ENCODE measurements at places on chromosomes 2 and 18.

- DNase-seq, result no peak
Measured at GRCh38 chr2:126085011-126085795, 570.8 kb upstream of the GYPC start.

DNA sequence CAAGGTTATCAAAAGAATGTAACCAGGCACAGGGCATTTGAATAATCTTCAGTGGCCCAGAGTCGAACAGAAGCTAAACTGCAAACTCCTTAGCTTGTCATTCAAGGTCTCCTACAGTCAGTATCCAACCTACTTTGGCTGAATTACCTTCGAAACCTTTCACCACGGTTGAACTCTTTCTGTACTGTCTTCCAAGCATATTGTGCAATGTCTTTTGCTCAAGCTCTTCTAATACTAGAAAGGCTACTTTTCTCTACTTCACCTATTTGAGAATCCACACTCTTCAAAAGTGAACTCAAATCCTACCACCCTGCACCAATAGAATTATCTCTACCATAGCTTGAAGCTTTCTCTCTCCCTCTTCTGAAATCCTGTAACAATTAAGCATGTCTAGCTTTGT, 142.9 kb downstream of the NR4A2 start:
- DNase-seq, result no peak

GRCh38 chr18:63262369-63263335, 56.9 kb downstream of the BCL2 start:
- DNase-seq, result no peak

DNA sequence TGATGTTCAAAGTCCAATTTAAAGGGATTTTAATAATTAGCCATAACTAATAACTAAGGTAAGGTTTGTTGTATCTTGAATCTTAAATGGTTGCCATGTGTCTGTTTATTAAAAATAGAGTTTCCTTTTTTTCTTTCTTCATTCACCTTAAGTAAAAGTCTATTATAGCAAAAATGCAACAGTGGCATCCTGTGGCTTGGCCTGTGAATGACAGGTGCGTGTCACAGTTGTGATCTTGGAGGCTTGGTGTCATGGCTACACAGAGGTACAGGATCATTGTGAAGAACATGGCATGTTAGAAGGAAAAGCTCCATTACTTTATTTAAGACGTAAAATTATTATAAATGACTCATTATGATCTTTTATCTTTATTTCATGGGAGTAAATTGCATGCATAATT, 246.1 kb downstream of the BCL2 start:
- no peak for DNase-seq

DNA sequence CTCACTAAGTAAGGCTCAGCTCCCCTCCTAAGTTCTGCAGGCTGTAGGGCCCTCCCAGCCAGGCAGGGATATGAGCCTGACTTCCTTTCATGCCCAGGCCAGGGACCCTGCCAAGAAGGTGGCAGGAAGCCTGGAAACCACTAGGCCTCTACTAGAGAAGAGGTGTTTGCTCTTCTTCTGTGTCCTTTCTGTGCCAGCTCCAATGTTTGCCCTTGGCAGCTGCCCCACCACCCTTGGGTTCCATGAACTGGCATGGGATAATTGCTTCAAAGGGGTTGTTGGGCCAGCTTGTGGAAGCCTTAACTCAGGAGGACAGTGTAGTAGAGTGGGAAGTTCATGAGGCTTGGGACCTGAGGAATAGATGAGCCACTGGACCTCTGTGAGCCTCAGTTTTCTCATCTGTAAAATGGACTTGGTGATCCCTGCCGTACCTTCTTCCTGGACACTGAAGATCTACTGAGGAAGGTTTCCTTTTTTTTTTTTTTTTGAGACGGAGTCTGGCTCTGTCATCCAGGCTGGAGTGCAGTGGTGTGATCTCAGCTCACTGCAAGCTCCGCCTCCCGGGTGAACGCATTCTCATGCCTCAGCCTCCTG, 3.9 kb downstream of the SLC35F6 start:
- no peak for DNase-seq

Data from activated T-helper 1 cell treated with anti-CD3 and anti-CD28 coated beads, Interleukin-12 subunit alpha, Interleukin-12 subunit beta, Interleukin-2, Interleukin-4 antibody, amounts not matched to agents 30 ng/mL and 10 ng/mL and 1 ng/mL, durations not matched to agents 14 hours and 24 hours and 36 hours (primary cell).